NCI-H524 treated with DMSO at 0.1 percent for 48 hours (cell line): ENCODE measurements at places on chromosomes 16 and 17.

- no peak for DNase-seq
Observed at GRCh38 chr17:12505866-12506265, 159.8 kb upstream of the MYOCD start.

DNA sequence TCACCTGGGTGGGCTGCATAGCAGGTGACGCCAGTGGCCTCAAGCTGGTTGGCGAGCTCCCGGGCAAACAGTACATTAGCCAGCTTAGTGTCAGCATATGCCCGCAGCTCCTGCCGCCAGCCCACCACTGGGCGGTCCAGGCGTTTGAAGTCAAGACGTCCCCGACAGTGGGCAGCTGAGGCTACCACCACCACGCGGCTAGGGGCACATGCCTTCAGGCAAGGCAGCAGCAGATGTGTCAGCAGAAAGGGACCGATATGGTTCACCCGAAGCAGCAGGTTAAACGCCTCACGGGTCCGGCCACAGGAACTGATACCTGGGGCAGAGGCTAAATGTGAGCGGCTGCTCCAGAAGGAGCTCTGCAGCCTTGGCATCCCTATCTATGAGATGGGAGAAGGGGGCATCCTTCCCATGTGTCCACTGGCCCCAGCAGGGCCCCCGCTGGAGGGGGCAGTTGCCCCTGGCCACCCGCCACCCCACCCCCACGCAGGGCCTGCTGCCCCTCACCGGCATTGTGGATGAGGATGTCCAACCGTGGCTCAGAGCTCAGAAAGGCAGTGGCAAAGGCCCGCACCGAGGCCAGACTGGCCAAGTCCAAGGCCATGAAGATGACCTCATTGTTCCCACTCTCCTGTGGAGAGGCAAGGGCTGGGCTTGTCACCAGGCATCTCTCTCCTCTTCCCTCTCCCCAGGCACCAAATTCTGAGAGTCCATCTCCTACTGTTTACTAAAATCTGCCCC lies 1.7 kb downstream of the DHRS13 start:
- DNase-seq, result no peak

GRCh38 chr17:75832652-75833400 lies 11.4 kb downstream of the UNC13D start:
- DNase-seq, result no peak

DNA sequence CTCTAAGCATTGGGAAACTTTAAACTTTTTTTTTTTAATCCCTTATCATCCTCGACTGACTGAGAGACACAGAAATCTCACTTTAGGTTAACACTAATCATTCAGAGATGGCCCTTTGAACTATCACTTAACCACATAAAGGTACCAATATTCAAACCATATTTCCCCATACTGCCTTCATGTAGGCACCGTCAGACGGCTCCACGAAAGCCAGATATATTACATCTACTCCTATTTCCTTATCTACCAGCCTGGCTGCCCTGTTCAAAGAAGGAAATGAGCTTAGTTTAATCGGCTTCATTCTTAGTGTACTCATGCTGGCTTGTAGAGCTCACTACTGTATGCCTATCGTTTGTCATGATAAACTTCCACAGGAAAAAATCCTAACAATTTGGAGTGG lies 270.9 kb downstream of the CEP112 start:
- DNase-seq, result no peak

DNA sequence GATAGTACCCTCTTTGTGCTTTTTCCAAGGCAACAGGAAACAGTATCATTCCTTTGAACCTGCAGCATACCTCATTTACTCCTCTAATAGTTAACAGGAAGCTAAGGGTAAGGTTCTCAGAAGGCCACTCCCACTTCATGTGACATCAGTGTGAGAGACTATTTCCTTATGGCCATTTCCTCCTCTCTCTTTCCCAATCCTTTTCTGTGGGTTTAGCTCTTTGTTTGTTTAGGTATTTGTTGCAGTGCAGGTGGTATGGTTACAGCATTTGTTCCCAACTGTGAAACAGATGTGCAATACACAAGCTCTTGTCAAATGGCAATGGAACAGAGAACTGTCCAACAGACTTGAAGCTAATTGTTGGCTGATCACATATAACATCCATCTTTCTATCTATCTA lies 14.7 kb downstream of the TMC5 start:
- DNase-seq, result no peak

DNA sequence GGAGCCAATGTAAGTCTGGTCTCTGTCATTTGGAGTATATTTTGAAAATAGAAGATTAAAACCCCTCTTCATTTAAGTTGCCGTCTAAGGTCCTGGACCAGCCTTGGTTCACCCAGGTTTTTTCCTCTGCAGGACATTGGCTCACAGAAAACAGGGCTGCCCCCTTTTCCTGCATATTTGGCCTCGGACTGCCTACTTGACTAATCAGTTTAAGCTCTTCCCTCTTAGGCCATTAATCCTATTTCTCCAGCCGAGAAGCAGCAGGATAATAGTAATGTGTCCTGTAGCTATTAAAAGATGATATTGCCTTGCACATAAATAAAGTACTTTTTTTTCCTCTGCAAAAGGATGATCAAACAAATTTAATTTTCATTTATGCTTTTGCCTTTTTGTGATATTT lies 52.1 kb downstream of the PRKCA start:
- peak; percentile 33 for DNase-seq

DNA sequence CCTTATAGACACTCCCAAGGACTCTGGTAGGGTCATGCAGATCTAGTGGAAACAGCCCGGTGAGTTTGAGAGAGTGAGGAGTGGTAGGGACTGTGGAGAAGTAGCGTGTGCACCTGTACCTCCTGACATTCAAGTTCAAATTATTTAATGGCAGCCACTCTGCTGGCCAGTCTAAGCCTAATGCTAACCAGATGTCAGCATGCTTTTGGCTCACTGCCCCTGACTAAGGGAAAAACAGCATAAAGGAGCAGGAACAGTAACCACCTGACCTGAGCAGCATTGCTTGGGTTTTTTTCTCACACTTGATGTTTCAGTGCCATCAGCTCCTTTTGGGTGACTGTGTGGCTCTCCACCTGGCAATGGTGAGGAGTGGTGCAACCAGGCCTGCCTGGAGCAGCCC lies 23.8 kb upstream of the SLC12A3 start:
- DNase-seq, result no peak

GRCh38 chr16:31043352-31043751 lies 10.0 kb downstream of the STX4 start:
- no peak for DNase-seq

- DNase-seq, result no peak
Observed at GRCh38 chr17:78138204-78139060, 7.8 kb upstream of the C17orf99 start.

- no peak for DNase-seq
Observed at GRCh38 chr16:67807148-67807682, 526 bp downstream of the TSNAXIP1 start.

- DNase-seq, result no peak
Observed at GRCh38 chr17:28449859-28450258, 23.6 kb upstream of the SLC13A2 start.

DNA sequence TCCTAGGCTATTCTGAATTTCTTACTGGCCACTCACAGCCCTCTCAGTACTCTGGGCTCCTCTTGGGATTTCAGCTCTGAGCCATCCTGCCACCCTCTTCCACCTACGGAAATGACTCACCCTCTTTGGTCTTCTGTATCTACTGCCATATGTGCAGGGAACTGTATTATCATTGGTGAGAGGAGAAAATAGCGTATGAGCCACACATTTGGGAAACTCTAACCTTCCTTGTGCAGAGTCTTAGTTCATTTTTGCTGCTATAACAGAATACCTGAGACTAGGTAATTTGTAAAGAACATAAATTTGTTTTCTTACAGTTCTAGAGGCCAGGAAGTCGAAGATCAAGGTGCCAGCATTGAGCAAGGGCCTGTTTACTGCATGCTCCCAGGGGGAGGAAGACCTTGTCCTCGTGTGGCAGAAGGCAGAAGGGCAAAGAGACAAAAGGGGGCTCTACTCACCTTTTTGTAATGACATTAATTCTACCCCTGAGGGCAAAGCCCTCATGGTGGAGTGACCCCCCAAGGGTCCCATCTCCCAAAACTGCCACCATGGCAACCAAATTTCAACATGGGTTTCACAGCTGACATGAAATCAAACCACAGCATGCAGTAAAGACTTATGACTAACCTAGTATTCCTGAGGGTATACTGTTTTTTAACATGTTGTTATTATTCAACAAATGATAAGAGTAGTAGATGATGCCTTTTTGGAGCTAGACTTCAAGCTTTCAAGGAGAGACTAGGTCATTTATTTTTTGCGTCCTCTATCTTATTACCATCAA lies 191.8 kb downstream of the PRKCA start:
- DNase-seq, result no peak

DNA sequence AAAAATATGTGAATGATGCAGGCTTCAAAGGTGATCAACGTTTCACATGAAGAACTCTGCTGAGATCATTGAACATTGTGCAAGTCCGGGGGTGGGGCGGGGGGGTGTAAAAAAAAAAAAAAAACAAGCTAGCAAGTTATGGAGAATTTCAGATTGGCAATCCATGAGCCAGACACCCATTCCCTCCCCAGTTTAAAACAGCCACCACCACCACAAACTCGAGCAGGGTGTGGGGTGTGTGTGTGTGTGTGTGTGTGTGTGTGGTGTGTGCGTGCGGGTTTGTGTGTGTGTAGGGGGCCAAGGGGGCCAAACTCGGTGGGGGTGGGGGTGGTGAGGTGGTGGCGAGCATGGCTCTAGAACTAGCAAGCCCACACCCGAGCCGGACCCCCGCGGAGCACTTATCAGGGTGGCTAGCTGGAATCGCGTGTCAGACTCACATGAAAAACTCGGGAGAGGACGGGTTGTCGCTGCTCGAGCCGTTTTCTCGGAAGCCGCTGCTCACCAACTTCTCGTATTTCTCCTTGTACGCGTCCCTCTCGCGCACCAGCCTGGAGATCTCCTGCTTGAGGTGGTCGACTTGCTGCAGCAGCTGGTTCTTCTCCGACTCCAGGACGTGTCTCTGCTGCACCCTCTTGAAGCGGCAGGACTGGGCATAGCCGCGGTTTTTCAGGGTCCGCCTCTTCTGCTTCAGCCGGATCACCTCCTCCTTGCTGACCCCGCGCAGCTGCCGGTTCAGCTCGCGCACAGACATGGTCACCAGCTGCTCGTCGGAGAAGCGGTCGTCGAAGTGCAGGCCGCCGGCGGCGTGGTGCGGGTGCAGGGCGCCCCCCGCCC lies 2.0 kb downstream of the MAF start:
- peak; percentile 74 for DNase-seq

- no peak for DNase-seq
Observed at GRCh38 chr17:164303-165235, 16.9 kb downstream of the DOC2B start.

- DNase-seq, result no peak
Observed at GRCh38 chr17:54907376-54907775, 6.7 kb downstream of the TOM1L1 start.

GRCh38 chr17:50208611-50209061 lies 7.2 kb upstream of the COL1A1 start:
- no peak for DNase-seq

- peak; percentile 49 for DNase-seq
Observed at GRCh38 chr17:54992797-54993639, 24.5 kb downstream of the STXBP4 start.

- DNase-seq, result no peak
Observed at GRCh38 chr16:73781297-73781696, 515.3 kb upstream of the PSMD7 start.

- no peak for DNase-seq
Observed at GRCh38 chr17:61325382-61326073, 74.1 kb upstream of the TBX2 start.

GRCh38 chr16:28554634-28555423 lies 1.1 kb downstream of the SGF29 start:
- DNase-seq, result no peak

GRCh38 chr16:23279721-23280153 lies 22.4 kb upstream of the SCNN1B start:
- DNase-seq, result peak; percentile 45

GRCh38 chr17:9768381-9768934 lies 22.9 kb downstream of the DHRS7C start:
- DNase-seq, result peak; percentile 19

DNA sequence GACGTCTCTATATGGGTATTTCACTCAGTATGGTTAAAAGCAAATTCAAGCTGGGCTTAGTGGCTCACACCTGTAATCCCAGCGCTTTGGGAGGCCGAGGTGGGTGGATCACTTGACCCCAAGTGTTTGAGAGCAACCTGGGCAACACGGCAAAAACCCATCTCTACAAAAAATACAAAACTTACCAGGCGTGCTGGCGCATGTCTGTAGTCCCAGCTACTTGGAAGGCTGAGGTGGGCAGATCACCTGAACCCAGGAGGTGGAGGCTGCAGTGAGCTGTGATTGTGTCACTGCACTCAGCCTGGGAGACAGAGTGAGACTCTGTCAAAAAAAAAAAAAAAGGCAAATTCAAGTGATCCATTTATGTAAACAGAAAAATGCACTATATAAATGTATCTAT lies 1.3 kb upstream of the TNFRSF17 start:
- DNase-seq, result no peak

DNA sequence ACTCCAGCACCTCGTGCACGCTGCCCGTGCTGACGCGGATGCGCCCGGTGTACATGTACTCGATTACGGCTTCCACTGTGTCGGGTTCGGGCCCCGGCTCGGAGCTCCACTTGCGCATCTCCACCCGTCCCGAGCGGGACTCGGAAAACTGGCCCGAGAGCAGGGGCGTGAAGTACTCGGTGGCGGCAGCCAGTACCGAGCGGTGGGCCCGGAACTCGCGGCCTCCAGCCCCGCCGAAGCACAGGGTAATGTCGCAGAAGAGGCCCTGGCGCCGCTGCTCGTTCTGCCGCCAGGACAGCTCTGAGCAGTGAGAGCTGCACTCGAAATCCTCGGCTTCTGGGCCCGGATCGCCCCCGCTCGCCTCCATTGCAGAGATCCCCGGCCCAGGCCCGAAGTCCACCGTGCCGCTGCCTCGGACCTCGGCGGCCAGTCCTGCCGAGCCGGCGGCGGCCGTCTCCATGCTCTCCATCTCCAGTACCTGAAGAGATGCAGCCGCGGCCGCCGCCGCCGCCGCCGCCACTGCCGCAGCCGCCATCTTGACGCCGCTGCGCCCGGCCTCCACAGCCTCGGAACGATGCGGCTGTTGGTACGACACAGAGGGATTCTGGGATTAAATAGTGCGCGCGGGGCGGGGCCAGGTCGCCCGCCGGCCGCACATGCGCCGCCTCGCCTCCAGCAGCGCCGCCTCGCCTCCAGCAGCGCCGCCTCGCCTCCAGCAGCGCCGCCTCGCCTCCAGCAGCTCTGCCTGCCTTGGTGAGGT lies at the start of gene KLHL11:
TSS of gene KLHL11 (minus strand) at position 588 of the 760 bp plus-strand sequence. CDS start at position 535, 53 bp downstream.
- DNase-seq, result peak; percentile 66

DNA sequence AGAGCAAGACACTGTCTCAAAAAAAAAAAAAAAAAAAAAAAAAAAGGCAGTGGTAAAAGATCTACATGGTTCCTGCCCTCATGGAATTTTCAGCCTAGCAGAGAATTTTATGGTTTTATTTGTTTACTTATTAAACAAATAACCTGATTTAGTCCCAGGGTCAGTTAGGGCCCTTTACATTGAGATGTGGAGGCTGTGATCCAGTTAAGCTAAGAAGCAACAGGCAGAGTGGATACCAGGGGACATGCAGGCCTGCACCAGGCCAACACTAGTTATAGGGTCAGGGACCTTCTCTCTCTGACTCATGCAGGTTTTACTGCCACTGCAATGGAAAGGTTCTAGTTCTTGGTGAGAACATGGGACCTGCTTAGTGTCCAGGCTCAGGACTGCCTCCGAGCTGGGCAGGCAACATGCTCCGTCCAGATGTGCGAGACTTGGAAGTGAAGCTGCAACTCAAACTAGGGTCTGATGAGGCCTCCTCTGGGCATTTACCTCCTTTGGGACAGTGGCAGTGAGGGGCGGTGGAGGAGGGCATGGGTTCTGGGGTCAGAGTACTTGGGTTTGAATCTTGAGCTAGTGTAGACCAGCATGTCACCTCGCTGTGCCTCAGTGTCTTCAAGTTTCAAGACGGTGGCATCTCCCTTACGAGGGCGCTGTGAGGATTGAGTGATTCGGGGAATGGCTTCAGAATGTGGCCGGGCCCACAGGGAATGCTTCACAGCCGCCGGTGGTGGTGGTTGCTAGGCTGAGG lies 301.8 kb downstream of the CPPED1 start:
- DNase-seq, result no peak
